Left ventricle myocardium inferior (tissue), 1 donor: ENCODE measurements at places on chromosomes 5 and 9.
A peak's percentile ranks its signal among the peaks of the same experiment; 100 is the strongest.

GRCh38 chr5:160959804-160960203 is 107.8 kb upstream of the ATP10B start:
- DNase-seq = no peak

DNA sequence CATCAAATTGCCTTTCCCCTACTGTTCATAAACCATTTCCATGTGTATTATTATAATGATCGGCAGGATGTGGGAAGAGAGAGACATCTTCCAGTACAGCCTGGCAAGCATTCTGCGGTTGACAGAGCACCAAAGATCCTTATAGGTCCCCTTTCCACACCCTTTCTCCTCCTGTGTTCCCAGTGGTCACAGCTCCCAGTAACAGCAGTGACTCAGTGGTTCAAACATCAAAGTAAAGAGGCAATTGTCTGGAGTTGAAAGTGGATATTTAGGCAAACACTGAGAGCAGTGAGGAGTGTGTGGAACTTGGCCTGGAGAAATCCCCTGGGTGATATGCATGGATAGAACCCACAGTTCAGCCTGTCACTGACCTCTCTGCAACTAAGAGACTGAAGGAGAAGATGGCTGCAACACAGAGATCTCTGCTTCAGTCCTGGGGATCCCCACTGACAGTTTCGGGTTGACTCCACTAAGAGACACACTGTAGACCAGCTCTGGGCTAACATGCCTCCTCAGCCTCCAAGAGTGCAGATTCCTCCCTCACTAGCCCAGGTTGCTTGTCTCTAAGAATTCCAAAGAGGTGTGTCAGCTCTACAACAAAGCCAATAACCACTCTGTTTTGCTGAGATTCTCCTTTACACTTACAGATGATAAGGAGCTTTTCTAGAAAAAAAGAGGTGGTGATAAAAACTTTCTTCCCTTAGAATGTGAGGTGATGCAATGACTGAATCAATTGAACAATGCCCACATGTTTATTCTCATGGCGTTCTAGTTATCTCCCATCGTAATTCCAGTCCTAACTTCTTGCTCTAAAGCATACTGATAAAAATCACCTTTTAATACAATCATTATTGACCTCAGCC is 94.4 kb upstream of the IL6ST start:
- DNase-seq = no peak

DNA sequence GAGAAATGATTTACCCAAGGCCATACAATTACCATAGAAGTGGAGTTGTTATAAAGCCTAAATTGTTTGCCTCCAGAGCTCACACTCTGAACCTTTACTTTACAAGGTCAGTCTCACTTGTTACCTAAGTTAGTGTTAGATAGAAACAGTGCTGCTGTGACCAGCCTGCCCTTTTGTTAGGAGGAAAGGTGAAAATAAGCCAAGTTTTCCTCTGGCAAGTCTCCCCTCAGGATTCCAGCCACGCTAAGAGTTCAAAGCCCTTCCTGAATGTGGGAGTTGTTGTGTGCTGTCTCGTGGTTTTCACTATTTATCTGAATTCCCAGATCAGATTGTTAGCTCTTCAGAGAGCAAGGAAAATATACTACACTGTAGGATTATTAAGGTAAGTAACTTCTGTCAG is 260.0 kb downstream of the SGCD start:
- DNase-seq = no peak

- DNase-seq = no peak
Observed at GRCh38 chr5:159478950-159479349, 148.7 kb upstream of the IL12B start.

GRCh38 chr5:176912115-176912514 is 13.0 kb upstream of the HK3 start:
- no peak for DNase-seq

GRCh38 chr9:132200706-132201105 is 38.8 kb downstream of the NTNG2 start:
- DNase-seq = no peak

GRCh38 chr5:139668064-139668880 is 20.1 kb downstream of the CXXC5 start:
- peak; percentile 57 for DNase-seq

GRCh38 chr5:172088801-172089200 is 82.4 kb upstream of the FBXW11 start:
- DNase-seq = no peak

DNA sequence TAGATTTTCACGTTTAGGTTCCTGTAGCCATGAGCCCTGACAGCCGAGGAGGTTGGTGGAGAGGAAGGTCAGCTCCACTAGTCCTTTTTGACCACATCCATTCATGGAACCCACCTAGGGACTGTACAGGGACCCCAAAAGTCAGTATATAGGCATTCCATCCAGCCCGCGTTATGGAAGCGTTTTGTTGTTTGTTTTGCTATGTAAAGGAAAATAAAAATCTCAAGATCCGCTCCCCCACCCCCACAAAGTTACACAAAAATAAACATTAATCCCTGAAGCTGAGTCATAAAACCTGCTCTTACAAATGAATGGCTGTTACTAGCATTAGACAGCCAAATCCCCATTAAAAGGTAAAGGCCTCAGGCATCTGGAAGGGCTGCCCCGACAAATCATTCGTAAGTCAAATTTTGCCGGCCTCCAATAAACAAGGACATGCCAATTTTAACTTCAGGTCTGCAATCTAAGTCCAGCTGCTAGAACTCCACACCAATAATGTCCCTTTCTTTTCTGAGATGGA is 292.9 kb downstream of the MED10 start:
- no peak for DNase-seq

GRCh38 chr9:70656281-70656680 is 241.8 kb upstream of the KLF9 start:
- DNase-seq = no peak

GRCh38 chr5:110414360-110414759 is 312.1 kb downstream of the TMEM232 start:
- DNase-seq = no peak

- no peak for DNase-seq
Observed at GRCh38 chr5:111587728-111588127, 75.4 kb upstream of the STARD4 start.

DNA sequence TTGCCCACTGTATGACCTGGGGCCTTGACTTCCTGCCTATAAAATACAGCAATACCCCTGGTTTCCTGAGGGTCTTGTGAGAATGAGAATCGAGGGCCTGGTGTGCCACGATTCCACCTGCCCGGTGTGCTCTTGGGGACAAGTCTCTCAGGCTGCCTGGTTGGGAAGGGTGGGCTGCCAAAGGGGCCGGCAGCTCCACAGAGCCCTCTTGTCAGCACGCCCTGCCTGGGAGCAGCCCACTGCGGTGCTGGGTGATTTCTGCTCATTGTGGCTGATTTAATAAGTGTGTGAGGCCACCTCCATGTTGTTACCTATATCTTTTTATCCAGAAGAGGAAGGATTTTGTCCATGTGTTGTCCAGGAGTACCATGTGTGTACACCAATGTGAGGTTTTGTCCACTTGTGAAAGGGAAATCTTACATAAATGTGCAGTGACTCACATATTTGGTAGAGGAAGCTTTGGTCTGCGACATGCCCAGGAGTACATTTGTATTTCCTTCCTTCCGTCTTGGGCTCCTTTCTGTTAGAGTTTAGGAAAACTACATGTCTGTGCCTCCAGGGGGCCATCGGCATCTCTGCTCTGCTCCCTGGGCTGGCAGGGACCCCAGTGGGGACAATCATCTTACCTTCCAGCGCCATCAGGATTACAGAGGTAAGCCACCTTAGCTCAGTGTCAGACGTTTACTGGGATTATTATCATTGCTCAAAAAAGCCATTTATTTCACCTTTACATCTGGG is 108.6 kb downstream of the PHF2 start:
- no peak for DNase-seq

DNA sequence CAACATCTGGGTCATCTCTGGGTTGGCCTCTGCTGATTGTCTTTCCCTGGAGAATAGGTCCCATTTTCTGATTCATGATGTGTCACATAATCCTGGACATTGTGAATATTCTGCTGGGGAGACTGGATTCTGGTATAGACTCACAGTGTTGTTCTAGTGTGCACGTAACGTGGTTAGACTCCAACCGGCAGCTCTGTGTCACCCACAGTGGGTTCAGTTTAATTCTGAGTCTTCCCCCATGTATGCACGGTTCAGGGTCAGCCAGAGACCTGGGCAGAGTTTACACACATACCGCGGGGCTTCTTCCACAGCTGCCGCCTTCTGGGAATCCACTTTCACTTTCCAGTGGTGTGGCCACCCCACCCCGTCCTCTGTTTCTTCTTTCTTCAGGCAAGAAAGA is 38.0 kb upstream of the LRRC14B start:
- no peak for DNase-seq

GRCh38 chr5:170597109-170597751 is 93.4 kb downstream of the KCNIP1 start:
- DNase-seq = no peak

DNA sequence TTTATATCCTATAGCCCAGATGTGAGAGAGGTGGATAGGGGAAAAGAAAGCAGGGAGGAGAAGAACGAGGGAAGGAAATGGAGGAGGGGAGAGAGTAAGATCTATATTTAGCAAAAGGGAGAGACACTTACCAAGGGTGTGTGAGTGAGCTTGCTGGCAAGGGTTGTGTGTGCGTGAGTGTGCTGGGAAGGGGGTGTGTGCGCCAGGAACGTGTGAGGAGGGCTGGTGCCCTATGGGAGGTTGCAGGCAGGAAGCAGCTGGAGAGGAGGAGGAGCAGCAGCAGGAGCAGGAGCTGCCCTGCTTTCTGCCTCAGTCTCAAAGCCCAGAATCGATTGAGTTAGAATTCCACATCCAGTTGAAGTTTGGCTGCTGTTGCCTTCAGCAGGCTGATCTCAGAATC is 148.3 kb upstream of the RUSC2 start:
- DNase-seq = peak; percentile 66

- no peak for DNase-seq
Observed at GRCh38 chr9:123528501-123528900, 172.5 kb downstream of the CRB2 start.

GRCh38 chr9:94853887-94854286 is 127.4 kb downstream of the AOPEP start:
- no peak for DNase-seq

DNA sequence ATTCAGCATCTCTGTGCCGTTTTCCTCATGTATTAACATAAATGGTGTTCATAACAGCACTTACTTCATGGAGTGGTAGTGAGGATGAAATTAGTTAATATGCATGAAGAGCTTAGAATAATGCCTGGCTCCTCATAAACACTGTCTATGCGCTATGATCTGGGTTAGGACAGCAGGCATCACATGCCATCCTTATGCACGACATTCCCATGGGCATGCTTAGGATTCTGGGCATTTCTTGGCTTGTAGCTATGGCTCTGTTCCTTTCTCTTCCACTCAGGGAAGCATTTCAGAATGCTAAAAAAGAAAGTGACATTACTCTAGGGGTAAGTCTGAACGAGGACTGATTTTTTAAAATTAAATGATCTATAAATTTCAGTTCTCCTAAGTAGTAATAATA is 349.8 kb downstream of the ARHGEF28 start:
- no peak for DNase-seq

GRCh38 chr5:59842999-59843398 is 50.5 kb downstream of the PDE4D start:
- no peak for DNase-seq

GRCh38 chr5:39506211-39506610 is 81.4 kb upstream of the DAB2 start:
- DNase-seq = peak; percentile 21
